ENCODE measurements at places on chromosomes 11 and 22.

- DNase-seq, result no peak
These were observed 37.0 kb downstream of the SLC36A4 start for GRCh38 chr11:93160808-93161207.

- no peak for DNase-seq
These were observed 19.7 kb upstream of the MYRF start for GRCh38 chr11:61732705-61733104.

DNA sequence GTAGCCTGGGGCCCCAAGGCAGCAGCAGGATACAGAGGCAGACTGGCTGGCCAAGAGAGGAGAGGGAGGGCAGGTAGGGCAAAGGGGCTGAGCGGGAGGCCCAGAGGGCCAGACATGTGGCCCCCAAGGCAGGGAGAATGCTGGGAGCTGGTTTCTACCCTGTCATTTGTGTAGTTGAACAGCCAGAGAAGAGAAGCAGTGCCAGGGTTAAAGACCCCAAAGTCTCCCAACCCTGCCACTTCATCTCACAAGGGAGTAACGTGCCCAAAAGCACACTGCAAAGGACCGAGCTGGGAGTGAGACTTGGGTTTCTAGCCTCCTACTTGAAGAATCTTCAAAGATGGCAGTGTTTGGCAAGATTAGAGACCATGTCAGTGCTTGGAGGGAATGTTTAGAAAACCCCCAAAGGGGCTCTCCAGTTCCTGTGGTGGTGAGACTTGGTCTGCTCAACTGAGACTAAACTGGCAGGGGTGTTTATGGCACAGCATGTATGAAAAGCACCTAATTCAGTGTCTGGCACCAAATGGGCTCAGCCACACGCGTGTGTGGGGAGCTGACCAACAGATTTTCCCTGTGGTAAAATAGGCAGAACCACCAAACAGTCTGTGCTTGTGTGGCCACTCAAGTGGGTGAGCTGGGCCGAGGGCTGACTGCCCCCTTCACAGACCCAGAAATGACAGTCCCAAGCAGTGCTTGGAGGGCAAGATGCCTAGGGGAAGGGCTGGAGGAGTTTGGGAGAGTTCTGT lies 68.2 kb upstream of the CLTCL1 start:
- no peak for DNase-seq

DNA sequence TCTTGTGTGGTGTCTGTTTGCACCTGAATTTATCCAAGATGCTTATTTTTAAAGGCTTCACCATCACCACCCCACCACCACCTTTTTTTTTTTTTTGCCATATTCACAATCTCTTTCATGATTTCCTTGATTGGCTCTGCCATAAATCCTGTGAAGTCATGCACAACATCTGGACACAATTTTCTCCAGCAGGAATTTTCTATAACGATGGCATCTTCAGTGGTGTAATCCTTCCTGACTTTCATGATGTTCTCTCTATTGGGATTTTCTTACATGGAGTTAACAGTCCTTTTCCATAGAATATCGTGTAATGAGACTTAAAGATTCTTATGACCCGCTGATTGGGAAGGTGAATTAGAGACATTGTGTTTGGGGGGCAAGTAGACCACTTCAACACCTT lies 17.8 kb downstream of the ZFP91 start:
- no peak for DNase-seq

DNA sequence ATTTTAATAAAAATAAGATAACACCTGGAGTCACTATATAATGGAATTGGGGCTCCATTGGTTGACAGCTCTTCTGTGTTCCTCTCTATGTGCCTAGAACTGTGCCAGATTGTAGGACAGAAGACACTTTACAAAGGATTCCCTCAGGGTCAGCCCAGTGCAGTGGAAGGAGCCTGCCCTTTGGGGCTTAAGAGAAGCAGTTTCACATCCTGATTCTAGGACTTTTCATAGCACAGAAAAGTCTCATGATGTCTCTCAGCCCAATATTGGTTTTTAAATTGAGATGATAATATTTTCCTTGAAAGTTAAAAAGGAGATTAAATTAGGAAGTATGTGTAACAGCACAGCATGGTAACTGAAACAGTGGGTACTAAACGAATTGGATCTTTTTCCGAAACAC lies 7.1 kb downstream of the PLAAT4 start:
- DNase-seq, result no peak

DNA sequence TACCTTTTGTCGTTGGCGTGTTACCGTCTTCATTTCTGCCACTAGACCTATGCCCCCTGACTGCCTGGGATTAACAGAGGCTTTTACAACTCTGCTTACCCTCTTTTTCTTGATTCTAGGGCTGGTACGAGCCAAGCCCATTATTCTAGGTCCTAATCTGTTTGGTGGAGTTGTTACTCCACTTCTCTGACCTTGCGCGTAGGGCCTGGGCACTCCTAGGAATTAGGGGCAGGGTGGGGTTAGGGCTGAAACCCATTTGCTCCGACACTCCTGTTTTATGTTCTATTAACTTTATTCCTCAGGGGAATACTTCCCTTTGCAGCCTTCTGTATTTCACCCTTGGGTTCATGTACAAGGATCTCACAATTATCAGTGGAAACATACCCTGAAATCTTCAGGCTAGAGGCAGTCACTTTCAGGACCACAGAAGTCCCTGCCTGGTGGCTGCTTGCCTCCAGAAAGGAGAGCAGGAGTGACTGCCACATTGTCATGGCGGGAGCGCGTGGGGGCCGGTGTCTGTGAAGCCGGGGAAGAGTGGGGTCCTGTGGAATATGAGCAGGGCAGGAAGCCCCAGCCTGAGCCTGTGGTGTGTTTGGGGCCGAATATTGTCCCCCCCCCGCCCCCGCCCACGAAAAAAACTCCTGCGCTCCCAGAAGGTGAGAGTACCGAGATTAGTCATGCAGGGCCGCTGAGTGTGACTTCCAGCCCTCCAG lies 731 bp upstream of the SLC37A2 start:
- DNase-seq, result no peak

DNA sequence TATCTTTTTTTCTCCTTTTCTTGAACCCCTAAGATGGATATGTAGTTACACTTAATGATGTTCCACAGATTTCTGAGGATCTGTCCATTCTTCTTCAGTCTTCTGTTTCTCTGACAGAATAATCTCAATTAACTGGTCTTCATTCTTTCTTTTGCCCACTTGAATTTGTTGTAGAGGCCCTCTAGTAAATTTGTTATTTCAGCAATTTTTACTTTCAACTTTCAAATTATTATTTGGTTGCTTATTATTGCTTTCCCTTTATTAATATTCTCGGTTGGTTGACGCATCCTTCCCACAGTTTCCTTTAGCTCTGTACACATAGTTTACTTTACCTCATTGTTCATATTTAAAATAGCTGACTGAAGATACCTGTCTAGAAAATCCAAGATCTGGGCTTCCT lies 1013.7 kb upstream of the CNTN5 start:
- no peak for DNase-seq

GRCh38 chr11:92251980-92252379 lies 27.4 kb downstream of the FAT3 start:
- no peak for DNase-seq

DNA sequence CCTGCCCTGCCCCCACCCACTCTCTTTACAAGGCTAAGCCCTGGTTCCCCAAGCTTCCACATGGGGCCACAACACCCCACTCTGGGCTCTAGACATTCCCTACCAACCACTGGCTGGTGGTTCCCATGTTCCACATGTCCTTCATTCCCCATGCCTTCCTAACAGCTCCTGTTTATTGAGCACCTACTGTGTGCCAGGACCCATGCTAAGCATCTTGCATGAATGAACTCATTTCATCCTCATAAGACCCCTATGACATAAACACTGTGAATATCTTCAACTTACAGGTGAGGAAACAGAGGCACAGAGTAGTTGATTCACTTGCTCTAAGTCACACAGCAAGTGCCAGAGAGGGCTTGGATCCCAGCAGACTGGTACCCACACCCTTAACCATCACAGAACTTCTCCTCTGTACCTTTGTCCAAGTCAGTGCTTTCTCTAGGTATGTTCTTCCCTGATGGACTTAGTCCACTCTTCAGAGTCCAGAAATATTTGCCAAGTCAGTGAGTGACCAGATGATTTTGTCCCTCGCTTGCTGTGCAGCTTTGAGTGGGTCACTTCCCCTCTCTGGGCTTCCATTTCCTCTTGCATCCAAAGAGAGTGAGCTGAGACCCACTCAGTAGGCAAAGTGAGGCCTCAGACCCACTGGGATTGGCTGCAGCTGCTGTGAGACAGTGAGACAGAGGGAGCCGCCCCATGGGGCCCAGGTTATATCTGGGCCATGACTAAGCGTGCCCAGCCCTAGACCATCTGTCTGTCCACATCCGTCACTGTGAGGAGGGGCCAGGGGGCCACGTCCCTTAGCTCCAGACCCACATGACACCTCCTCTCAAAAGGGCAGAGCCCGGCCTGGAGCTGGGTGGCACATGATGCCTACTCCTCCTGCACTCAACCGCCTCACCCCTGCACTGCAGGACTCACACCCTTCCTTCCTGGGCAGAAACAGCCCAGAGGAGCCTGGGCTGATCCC lies 132.4 kb downstream of the MN1 start:
- peak; percentile 87 for DNase-seq

- no peak for DNase-seq
These were observed 20.6 kb upstream of the MUC5B start for GRCh38 chr11:1202154-1202775.

DNA sequence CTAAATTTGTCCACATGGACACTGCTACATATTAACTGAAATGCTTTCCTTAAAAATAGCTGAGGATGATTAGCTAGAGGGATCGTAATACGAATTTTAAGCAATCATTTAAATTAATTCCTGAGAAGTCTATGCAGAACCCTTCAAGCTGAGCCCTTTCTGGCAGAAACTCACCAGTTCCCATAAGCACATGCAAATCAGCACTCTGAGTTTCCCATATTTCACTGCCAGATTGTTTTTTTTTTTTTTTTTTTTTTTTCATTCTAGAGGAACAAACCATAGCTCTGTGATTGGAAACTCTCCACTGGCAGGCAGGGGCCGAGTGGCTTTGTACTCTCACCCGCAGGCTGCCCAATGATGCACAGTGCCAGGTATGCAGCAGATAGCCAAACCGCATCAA lies 145.6 kb downstream of the EFCAB6 start:
- no peak for DNase-seq

DNA sequence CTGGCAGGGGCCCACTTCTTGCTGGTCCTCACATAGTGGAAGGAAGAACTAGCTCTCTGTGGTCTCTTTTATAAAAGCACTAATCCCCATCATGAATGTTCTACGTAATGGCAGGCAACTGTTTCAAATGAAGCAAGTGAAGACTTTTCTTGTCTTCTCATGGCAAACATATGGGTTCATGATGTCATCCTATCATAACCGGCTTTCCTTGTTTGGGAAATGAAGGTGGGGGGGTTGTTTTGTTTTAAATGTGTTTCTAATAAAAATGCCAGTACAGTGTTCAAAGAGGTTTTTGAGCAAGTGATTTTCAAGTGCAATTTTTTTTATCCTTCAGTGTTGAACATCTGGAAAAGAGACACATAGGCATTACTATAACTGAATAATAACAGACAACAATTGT lies 33.4 kb downstream of the REXO2 start:
- no peak for DNase-seq

DNA sequence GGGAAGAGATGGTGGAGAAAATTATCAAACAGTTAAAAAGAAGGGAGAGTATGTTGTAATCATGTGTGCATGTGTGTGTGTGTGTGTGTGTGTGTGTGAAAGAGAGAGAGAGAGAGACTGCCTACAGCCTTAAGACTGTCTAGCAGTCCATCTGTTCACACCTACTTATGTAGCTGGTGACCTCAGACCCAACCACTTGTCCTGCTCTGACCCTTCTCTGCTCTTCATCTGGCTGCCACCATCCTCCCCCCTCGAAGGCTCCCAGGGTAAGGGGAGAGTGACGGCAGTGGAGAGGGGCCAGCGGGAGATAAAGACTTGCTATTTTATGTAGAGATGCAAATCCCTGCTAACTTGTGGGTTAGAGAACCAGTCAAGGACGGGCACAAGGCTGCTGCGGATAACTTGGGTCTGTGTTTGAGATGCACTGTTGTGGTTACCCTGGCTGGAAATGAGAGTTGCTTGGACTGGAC lies 24.9 kb upstream of the GRAMD1B start:
- DNase-seq, result peak; percentile 79

- no peak for DNase-seq
These were observed 4.8 kb downstream of the BARX2 start for GRCh38 chr11:129380413-129380812.

DNA sequence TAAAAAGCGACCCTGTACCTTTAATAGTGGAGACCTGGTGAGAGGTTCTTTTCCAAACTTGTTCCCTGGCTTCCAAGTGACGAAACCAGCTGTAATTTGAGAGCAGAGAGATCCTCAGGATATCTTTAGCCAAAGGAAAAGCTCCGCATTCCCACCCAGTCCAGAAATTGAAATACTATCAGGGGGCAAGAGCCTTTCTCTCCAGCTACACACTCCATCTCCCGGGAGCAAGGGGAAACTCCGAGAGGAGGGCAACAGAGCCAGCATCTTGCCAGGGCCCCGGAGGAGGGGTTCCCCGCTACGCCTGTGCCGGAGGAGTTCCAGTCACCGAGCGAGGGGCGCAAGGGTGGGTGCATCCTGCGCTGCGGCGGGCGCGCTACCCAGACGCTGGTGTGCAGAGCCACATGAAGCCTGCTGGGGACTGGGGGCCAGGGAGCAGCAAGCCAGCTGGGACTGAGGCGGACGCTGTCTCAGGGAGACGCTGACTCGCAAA lies at the start of gene FIBIN:
TSS of gene FIBIN (plus strand) at position 148 of the 493 bp plus-strand sequence. CDS start 415 bp downstream, outside the sequence.
- no peak for DNase-seq

- no peak for DNase-seq
These were observed 724 bp upstream of the RASGRP2 start for GRCh38 chr11:64744544-64745188.

DNA sequence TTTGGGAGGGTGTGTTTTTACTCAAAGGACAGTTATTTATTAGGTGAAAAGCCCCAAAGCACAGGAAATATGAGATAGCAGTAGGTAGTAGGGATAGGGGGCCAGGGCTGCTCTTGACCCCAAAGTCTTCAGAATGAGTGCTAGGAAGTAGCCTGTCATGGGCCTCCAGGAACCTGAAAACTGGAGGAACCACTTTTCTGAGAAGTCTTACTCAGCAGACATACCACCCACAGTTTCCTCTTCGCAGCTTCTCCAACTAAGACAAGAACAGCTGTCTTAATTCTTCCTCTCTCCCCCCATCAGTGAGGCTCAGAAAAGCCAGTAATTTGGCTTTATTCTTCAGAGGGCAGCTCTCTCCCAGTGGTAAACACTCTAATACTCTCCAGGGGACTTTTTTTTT lies 84.0 kb upstream of the CTSC start:
- DNase-seq, result no peak

GRCh38 chr11:122772945-122773344 lies 65.4 kb upstream of the CRTAM start:
- DNase-seq, result no peak

GRCh38 chr11:94837317-94837716 lies 69.2 kb downstream of the AMOTL1 start:
- DNase-seq, result no peak
